ENCODE measurements at places on chromosomes 1 and 21.

DNA sequence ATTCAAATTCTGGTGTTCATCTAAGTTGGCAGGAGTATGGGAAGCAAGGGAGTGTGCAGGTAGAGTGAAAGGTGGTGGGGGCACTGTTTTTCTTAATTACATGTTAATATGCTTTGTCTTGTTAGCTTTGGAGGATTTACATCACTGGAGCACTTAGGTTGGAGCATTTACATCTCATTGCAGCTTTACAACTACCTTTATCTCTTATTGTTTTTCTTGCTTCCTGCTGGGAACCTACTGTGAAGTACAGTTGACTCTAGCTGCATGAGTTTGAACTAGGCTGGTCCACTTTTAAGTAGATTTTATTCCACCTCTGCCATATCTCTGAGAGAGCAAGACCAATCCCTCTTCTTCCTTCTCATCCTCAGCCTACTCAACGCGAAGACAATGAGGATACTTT, 554.8 kb upstream of the B3GALT2 start:
- no peaks in the 10 kb centered on the region for H3K36me3 ChIP-seq
- H3K27me3 ChIP-seq, result peaks cover 65% of the 10 kb centered on the region
- peaks cover 21% of the 10 kb centered on the region for H3K4me1 ChIP-seq
- H3K4me3 ChIP-seq, result peak overlapping the region; percentile 14
- DNase-seq, result no peak
- no peak overlapping the region for H3K27ac ChIP-seq

DNA sequence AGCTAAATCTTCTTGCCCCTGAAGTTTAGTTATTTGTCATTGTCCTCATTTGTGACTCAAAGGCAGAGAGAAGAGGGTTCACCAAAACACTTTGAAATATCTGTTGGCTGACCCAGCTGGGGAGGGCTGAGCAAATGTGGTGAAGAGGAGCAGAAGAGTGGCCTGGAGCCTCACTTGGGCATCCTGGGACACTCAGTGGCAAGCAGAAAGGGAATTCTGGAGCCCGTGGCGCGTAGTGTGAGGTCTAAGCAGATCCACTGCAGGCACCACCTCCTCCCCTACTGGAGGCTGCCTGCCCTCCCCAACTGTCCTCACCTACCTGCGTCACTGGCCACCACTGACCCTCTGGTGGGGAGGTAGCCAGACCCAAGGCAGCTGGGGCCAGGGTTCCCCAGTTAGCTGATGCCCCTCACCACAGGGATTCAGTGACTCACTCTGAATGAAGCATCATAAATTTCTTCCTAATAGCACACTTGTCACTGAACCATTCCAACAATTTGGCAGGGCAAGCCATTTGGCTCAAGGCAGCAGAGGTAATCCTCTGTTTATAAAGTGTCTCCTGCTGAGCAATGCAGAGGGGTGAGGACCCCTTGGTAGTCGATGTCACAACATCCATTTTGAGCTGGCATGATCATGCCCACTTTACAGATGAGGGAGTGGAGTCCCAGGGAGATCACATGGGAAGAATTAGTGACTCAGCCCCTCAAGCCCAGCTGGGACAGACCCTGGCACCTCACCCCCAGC, 80.3 kb downstream of the NENF start:
- H3K4me1 ChIP-seq, result peaks cover 12% of the 10 kb centered on the region
- no peak overlapping the region for H3K27ac ChIP-seq
- no peak overlapping the region for H3K4me3 ChIP-seq

DNA sequence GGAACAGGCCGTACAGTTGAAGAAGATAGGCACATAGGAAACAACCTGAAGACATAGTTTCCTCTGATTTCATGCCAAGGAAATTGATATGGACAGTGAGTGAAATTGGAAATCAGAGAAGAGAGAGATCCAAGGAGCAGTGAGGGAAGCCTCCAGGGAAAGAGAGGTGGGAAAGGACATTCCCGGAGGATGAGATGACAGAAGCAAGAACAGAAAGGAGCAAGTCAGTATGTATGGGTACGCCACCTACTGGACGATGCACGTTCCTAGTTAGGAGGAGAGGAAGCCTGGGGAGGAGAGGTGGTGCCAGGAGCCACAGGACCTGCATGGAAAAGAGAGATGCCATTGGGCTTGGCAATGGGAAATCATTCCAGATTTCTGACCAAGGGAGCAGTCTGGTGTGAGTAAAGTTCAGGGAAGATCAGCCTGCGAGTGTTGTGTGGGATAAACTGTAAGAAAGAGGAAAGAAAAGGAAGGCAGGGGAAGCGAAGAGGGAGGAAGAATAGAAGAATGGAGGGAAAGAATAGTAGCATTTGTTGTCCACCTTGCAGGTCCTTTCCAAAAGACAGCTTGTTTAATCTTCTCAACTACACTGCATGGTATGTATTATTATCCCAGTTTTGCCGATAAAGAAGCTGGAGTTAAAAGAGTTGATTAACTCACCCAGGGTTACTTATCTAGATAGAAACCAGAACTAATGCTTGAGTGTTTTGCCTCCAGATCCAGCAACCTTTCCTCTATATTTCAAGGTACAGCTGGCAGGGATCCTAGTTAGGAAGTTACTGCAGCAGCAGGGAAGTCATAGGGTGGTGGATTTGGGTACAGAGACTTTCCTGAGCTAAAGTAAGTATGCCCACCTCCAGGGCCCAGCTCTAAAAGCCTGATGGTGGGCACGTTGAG, 27.4 kb downstream of the C1orf116 start:
- H3K27ac ChIP-seq, result no peak overlapping the region
- H3K36me3 ChIP-seq, result no peaks in the 10 kb centered on the region
- H3K4me1 ChIP-seq, result peaks cover 18% of the 10 kb centered on the region
- peak; percentile 78 for DNase-seq
- H3K4me3 ChIP-seq, result no peak overlapping the region
- peaks cover 2% of the 10 kb centered on the region for H3K27me3 ChIP-seq

- DNase-seq, result no peak
- H3K4me3 ChIP-seq, result no peak overlapping the region
- H3K27me3 ChIP-seq, result no peaks in the 10 kb centered on the region
- H3K4me1 ChIP-seq, result 0 out of 2 replicates have a peak, but pooled peaks cover 3% of the 10 kb centered on the region
Observed at GRCh38 chr1:75506976-75507375, 103.9 kb downstream of the SLC44A5 start.

DNA sequence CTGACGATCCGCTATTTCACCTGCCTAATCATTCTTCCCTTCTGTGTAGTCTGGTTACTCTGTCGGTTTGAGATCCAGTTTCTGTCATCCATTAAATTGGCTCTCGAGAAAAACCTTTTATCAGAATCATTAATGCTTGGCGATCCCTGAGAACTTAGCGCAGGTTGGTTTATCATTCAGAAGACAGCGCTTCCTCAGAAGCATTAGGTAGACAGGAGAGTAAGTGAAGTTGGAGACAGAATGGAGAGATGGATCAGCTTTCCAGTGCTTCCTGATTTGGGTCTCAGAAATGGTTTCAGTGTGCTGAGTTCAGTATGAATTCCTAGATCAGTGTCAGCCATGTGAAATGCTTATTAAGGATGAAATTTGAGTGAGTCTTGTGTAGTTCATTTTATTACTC, 1.3 kb downstream of the USP1 start:
- peak overlapping the region; percentile 85 for H3K4me3 ChIP-seq
- peaks cover 26% of the 10 kb centered on the region for H3K36me3 ChIP-seq
- no peak for DNase-seq
- peak overlapping the region; percentile 83 for H3K27ac ChIP-seq
- H3K27me3 ChIP-seq, result no peaks in the 10 kb centered on the region

DNA sequence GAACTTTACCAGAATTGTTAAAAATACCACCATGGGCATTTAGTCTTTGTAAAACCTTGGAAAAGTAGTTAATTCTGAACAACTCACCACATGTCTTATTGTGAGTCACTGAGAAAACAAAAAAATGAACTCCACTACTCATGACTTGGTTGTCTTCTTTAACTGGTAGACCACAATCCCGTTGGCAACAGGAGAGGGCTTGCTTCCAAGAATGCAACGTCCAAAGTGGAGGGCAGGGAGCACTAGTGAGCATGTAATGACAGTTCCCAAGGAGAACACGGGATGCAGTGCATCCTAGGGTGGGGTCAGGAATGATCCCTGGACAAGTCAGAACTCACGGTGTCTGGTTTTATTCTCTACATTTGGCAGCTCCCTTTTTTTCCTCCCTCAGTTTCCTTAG, 15.2 kb upstream of the HMCN1 start:
- H3K36me3 ChIP-seq, result no peaks in the 10 kb centered on the region
- no peak overlapping the region for H3K4me3 ChIP-seq
- no peak overlapping the region for H3K27ac ChIP-seq
- DNase-seq, result peak; percentile 36
- no peaks in the 10 kb centered on the region for H3K27me3 ChIP-seq

GRCh38 chr1:234600418-234601281, 9.3 kb downstream of the IRF2BP2 start:
- H3K36me3 ChIP-seq, result peaks cover 15% of the 10 kb centered on the region
- DNase-seq, result no peak
- H3K27ac ChIP-seq, result peak overlapping the region; percentile 84
- H3K4me1 ChIP-seq, result peaks cover 65% of the 10 kb centered on the region

GRCh38 chr1:201408176-201408833, 9.2 kb upstream of the LAD1 start:
- H3K27ac ChIP-seq, result no peak overlapping the region
- peaks cover 2% of the 10 kb centered on the region for H3K4me1 ChIP-seq
- no peaks in the 10 kb centered on the region for H3K27me3 ChIP-seq
- H3K4me3 ChIP-seq, result no peak overlapping the region
- peak; percentile 94 for DNase-seq

DNA sequence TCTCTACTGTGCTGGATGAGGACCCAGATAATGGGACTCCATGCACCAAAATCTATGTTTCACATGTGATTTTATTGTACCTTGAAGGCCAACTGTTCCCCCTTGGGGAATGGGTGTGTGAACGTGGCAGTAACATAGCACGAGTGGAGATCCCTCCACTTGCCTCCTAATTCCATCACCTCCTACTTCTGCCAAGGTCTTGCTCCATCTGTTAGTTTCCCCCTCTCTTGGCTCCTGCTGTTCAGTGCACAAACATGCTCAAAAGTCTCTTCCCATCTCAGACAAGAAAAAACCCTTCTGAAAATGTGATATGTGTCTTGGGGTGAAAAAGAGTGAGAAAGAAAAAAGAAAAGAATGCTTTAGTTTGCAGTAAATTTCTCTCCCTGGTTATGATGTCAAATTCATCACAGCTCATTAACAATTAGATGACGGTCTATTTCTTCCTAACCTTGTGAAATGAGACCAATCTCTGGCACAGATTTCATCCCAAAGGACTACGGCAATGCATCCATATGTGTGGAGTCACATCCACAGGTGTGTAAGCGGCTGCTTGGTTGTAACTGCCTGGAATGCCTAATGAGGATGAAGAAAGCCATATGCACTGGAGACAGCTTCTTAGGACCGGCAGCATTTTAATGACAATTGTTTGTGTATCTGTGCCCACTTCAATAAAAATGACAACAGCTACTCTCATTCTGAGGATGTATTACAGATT, 79.3 kb upstream of the DIRAS3 start:
- no peaks in the 10 kb centered on the region for H3K27me3 ChIP-seq
- DNase-seq, result no peak
- H3K27ac ChIP-seq, result no peak overlapping the region
- peaks cover 17% of the 10 kb centered on the region for H3K4me1 ChIP-seq

DNA sequence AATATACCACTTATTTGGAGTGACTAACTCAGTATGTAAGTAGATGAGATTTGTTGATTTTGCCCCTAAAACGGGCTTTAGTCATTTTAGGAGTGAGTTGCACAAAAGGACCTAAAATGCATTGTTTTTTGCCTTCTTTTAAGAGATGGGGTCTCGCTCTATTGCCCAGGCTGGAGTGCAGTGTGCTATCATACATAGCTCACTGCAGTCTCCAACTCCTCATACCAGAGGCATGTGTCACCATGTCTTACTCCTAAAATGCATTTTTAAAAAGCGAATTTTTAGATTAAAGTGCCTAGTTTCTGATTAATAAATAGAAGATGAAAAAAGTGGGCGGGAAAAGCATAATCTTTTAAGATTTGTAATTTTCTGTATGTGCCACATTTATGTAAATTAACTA, 11.5 kb upstream of the NEXN start:
- no peak overlapping the region for H3K27ac ChIP-seq
- no peaks in the 10 kb centered on the region for H3K4me1 ChIP-seq
- no peak for DNase-seq
- H3K4me3 ChIP-seq, result no peak overlapping the region
- no peaks in the 10 kb centered on the region for H3K27me3 ChIP-seq

DNA sequence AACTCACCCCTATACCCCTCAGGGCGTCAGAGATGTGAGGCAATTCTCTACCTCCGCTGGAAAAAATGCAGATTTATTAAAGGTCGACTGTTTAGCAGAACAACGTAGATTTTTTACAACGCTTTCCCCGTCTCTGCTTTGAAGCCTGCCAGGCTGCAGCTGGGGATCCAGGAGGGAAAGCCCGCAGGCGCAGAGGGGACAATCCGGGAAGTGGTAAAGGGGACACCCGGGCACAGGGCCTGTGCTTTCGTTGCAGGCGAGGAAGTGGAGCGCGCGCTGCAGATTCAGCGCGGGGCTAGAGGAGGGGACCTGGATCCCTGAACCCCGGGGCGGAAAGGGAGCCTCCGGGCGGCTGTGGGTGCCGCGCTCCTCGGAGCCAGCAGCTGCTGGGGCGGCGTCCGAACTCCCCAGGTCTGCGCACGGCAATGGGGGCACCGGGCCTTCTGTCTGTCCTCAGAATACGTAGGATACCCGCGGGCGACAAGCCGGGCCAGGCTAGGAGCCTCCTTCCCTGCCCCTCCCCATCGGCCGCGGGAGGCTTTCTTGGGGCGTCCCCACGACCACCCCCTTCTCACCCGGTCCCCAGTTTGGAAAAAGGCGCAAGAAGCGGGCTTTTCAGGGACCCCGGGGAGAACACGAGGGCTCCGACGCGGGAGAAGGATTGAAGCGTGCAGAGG, 5.5 kb downstream of the SIM2 start:
- peaks cover 64% of the 10 kb centered on the region for H3K4me1 ChIP-seq
- no peak for DNase-seq
- H3K27me3 ChIP-seq, result peaks cover 100% of the 10 kb centered on the region

- no peak overlapping the region for H3K4me3 ChIP-seq
- H3K36me3 ChIP-seq, result peaks cover 22% of the 10 kb centered on the region
- no peaks in the 10 kb centered on the region for H3K4me1 ChIP-seq
- DNase-seq, result no peak
- H3K27ac ChIP-seq, result no peak overlapping the region
Observed at GRCh38 chr1:12333036-12333785, 103.4 kb downstream of the VPS13D start.

GRCh38 chr1:153775458-153776327, 486 bp downstream of the SLC27A3 start:
- H3K36me3 ChIP-seq, result peaks cover 16% of the 10 kb centered on the region
- H3K4me3 ChIP-seq, result peak overlapping the region; percentile 86
- peak overlapping the region; percentile 74 for H3K27ac ChIP-seq
- DNase-seq, result peak; percentile 95
- peaks cover 36% of the 10 kb centered on the region for H3K4me1 ChIP-seq

- peaks cover 47% of the 10 kb centered on the region for H3K36me3 ChIP-seq
- H3K27me3 ChIP-seq, result peaks cover 14% of the 10 kb centered on the region
- peak; percentile 76 for DNase-seq
- H3K4me1 ChIP-seq, result peaks cover 6% of the 10 kb centered on the region
Observed at GRCh38 chr21:38219049-38219628, 37.7 kb upstream of the KCNJ15 start.

GRCh38 chr1:100452641-100453040, 85.3 kb upstream of the GPR88 start:
- no peak for DNase-seq
- no peaks in the 10 kb centered on the region for H3K27me3 ChIP-seq
- H3K4me3 ChIP-seq, result no peak overlapping the region
- H3K36me3 ChIP-seq, result no peaks in the 10 kb centered on the region
- H3K27ac ChIP-seq, result no peak overlapping the region

All from WTC11 (cell line).